ENCODE measurements at places on chromosomes 7 and 10.

- DNase-seq = no peak
Observed at GRCh38 chr7:36182854-36183604, 30.0 kb downstream of the EEPD1 start.

DNA sequence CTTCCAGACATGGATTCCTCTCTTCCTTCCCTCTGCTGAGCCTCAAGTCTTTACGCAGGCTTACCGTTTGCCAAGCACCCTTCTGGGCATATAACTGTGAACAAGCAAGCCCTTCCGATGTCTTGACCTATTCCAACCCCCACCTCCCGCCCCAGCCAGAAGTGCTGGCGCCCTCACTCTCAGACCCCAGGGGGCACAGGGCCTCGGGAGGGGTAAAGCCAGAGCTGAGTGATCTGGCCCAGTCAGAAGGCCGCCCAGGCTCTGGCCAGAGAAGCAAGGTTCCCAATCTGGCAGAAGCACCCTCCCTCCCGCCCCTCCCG lies 1.2 kb downstream of the PRRT4 start:
- no peak for DNase-seq

DNA sequence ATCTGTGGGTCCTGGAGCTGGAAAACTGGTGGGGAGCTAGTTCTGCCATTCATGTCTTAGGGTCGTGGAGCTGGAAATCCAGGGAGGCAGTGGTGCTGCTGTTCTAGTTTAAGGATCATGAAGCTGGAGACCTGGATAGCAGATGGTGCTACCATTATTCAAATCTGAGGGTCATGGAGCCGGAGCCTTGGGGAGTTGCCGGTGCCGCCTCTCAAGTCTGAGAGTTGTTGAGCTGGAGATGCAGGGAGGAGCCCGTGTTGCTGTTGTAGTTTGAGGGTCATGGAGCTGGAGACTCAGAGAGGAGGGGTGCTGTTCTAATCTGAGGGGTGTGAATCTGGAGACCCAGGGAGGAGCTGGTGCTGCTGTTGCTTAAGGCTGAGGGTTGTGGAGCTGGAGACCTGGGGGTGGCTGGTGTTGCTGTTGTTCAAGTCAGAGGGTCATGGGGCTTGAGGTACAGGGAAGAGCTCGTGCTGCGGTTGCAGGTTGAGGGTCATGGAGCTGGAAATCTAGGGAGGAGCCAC lies 86.0 kb upstream of the ZNF479 start:
- DNase-seq = no peak

- no peak for DNase-seq
Observed at GRCh38 chr10:74794531-74794930, 31.9 kb upstream of the KAT6B start.

- no peak for DNase-seq
Observed at GRCh38 chr10:126001576-126001975, 105.2 kb downstream of the FANK1 start.

Measured in stimulated activated CD8-positive, alpha-beta memory T cell treated with anti-CD3 and anti-CD28 coated beads, Interleukin-7, amount 100 ng/mL, for 1 hour (primary cell).